ENCODE measurements at places on chromosomes 4 and X.
A peak's percentile ranks its signal among the peaks of the same experiment; 100 is the strongest.

DNA sequence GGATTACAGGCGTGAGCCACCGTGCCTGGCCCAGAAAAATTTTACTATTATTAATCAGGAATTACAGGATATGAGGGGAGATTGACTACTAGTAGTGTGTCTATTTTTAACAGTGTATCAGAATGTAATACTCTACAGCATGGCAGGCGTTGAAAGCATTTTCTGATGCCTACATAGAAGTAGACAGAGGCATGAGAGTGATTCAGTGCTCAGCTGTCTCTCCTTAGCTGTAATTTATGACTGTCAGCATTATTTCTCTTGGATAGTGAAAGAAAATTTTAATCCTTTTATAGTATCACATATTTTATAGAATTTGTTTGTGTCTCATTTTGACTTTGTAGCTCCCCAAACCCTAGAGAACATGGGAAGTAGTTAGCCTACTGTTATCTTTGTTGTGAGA, 20.7 kb downstream of the ARHGAP24 start:
- DNase-seq: no peak

DNA sequence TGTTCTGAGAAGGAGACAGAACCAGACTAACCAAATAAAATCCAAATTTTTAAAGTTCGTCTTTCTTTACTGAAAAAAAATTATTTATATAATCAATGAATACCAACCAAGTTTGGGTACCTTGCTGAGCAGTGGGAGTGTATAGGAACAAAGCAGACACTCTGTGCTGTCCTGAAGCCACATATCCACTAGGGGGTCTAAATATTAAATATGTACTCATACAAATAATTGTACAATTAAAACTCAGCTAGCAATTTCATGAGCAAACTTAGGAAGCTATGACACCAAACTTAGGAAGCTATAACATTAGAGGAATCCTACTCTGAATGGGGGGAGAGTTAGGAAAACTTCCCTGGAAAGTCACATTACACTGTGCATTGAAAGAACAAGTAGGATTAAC, 582.0 kb upstream of the EPHA5 start:
- DNase-seq: no peak

DNA sequence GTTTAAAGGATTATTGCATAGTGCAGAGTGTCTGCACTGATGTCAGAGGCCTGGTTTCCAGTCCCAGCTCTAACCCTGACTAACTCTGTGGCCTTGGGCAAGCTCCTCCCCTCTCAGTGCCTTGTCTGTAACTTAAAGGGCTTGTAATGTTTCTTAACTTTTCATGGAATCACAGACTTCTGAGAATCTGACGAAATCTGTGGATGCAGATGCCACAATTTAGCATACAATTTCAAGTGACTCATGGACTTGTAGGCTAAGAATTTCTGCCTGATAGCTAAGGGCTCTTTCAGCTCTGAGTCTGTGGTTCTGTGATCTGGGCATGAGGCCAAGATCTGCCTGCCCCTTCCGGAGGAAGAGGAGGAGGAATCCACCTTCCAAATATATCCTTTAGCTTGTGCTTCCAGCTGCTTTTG, 236.9 kb downstream of the AR start:
- peak; percentile 55 for DNase-seq

- DNase-seq: no peak
These were observed 1.8 kb downstream of the WAS start for GRCh38 chrX:48685416-48685815.

- no peak for DNase-seq
These were observed 56.1 kb downstream of the SLC10A7 start for GRCh38 chr4:146465628-146466027.

DNA sequence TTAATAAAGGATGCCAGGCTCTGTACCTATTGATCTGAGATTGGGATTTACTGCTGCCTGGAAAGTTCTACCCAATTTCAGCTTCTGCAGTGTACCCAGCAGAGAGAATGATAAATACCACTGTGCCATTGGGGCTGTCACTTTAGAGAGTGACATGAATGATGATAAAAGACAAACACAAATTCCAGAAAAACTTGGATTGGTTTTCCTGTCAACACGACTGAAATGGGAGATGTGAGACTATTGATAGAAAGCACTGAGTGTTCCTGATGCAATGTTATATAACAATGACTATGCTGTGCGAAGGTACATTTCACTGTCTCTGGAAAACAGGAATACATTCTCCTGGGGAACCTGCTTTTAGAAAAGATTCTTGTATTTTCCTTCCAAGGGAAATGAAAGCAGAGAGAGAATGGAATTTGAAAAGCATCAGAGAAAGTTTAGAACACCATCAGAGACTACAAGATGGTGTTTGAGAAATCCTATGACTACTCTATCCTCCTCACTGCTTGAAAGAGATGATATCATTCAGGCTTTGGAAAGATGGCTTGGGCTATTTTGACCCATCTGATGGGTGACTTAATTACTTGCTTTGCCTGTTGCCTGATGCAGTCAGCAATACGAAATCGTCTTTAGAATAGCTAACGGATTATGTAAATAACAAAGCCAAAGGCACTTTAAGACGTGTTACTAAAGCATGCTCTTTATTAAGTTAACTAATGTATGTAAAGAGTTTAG, 49.7 kb downstream of the MID1IP1 start:
- no peak for DNase-seq

- DNase-seq: no peak
These were observed 1.2 kb downstream of the UGDH start for GRCh38 chr4:39525822-39526690.

Data from RPMI8226 (cell line).